ENCODE measurements at places on chromosomes 7 and 10.

- ATAC-seq, result no peak
Observed at GRCh38 chr10:51696251-51696650, 3.1 kb downstream of the CSTF2T start.

GRCh38 chr7:49563693-49564378, 209.6 kb upstream of the VWC2 start:
- ATAC-seq, result no peak

DNA sequence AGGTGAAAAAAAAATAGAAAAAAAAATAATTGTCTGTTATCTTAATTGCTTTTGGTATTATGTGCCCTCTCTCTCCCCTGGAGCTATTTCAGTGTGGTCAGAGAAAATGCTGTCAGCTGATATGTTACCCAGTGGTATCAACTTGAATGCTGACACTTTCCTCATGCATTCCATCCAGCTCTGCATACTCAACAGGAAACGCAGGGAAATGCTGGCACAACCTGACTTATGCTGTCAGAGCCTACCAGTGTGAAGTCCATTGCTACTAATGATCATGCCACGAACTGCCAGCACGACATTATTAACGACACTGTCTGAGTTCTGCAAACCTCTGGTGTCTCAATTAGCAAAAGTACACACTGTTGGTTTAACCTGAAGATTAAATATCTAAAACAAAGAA, 182.8 kb downstream of the ZWINT start:
- ATAC-seq, result no peak

DNA sequence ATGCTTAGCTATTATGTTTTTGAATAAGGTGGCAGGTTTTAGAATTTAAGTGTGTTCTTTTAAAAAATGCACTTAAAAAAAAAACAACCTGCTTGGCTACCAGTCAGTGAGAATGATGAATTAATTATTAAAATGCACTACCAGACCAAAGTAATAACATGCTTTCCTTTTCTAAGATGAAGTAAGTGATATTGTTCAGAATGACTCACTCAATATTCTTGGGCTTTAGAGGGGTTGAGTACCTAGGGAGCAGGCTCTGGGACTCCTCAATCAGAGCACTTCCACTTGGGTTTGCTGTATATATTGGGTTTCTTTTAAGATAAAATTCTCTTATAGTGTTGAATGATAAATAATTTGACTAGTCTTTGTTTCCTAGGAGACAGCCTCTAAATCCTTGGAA, 8.6 kb downstream of the STAM start:
- ATAC-seq, result peak; percentile 26

DNA sequence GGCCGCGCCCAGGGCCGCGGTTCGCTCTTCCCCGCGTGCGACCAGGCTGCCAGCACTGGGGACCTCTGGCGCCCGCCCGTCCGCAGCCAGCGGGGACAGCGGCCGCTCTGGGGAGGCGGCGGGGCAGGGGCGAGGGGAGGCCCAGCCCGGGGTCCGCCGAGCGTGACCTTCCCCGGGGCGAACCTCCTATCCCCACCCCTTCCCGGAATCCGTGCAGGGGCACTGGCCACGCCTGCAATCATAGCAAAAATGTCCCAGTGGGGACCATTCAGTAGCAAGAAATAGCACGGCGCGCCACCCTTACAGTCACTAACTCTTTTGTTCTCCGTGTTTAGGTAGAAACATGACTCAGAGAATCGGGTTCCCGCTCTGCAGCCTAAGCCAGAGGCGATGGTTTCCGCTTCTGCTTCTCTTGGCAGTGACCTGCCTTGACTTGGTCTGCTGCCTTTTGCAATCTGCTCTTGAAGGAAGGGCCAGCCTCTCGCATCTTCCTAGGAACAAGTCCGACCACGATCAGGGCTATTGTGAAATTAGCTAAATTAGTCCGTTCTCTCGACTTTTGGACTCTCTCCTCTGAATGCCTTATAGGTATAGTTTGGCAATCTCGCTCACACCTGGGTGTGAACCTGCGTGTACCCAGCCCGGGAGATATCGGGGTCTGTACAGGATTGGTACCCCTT, 79.3 kb upstream of the ACBD5 start:
- peak; percentile 85 for ATAC-seq

DNA sequence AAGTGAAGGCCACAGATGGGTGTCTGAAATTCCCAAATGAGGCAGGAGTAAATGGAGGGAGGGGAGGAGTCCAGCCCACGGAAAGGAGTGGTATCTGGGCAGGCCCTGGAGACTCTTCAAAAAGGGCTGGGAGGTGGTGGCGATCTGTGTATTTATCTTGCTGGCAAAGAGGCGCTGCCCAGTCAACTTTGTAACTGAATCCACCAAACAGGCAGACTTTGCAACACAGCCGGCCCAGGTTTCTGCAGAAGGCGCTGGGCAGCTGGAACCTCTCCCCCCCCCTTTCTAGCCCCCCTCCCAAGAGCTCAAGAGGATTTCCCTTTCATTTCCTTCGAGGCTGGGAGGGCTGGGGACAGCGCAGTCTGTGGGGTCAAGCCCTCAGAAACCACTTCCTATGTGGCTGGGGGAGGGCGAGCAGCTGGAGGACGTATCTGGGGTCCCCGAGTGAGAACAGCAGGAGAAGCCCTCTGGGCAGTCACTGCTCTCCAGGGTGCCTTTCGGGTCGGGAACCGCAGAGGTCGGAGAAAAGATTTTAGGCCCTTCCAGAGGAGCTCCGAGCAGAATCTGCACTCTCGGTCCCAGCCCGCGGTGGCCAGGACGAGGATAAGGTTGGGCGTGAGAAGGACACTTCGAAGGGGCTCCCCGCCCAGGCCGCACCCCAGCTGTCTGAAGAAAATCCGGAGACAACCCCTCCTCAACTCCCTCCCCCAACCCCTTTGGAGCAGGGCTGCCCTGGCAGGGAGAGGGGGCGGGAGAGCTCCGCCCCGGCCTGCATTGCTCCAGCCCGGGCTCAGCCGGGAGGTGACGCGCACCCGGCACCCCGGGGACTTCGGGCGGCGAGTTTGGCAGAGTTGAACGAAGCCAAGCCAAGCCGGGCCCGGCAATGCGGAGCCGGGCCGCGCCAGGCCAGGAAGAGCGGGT, 965 bp downstream of the ZCCHC24 start:
- ATAC-seq, result peak; percentile 44

GRCh38 chr7:111356941-111357340, 205.4 kb downstream of the IMMP2L start:
- no peak for ATAC-seq

- ATAC-seq, result no peak
Observed at GRCh38 chr10:58661336-58661735, 148.7 kb downstream of the BICC1 start.

DNA sequence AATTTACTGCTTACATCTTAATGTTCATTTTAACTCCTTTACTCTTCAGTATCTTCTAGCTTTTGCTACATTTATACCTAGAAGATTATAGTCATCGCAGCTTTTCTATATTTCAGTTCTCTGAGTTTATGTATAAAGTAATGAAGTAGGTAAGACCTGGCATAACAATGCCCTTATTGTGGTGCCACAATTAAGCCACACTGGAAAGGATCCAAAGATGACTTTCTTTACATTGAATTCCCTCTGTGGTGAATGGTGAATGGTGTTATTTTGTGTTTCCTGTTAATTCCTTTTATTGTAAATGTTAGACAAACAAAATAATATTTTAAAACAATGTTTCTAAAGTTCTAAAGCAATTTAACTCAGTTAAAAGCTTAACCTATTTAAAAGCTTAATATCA, 36.2 kb downstream of the SEMA3D start:
- no peak for ATAC-seq

- ATAC-seq, result no peak
Observed at GRCh38 chr10:6795541-6795940, 215.5 kb upstream of the PRKCQ start.

DNA sequence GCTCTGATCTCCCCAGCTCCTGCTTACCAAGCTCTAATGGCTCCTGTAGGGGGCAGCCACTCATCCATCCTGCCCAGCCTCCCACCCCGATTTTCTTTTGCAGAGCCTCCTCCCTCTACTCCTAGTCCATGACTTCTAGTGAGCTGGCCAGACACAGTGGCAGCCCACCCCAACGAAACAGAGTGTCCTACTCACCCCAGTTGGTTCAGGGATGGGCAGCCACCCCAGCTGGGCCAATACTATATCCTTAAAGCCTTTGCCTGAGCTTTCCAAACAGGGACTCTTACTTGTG, 77.1 kb downstream of the GRID1 start:
- ATAC-seq, result no peak

DNA sequence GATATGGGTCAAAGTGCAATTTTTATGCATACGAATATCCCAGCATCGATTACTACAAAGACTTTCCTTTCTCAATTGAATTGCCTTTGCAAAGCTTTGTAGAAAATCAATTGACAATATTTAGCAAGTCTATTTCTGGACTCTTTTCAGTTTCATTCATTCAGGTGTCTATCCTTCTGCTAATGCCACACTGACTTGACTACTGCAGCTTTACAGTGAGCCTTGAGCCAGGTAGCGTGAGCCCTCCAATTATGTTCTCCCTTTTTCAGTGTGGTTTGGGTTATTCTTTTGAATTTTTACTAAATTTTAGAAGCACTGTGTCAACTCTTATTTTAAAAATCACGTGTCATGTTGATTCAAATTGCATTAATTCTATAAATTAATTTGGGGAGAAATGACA, 19.5 kb upstream of the AKR1E2 start:
- no peak for ATAC-seq

DNA sequence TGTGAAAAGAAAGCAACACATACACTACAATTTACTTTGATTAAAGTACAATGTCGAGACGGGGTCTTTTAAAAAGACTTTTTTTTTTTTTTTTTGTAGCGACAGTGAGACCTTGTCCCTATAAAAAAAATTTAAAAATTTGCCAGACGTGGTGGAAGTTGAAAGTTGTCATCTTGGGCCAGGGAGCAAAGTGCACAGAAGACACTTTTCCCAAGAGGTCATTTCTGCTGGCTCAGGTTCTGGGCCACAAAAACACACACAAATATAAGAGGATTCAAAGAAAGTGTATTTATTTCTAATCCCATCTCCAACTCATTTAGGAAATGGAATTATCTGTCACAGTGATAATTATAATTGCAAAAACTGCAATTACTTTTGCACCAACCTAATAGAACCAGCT, 24.7 kb downstream of the SLC26A3 start:
- ATAC-seq, result no peak

GRCh38 chr10:95280637-95281036, 10.2 kb downstream of the PDLIM1 start:
- ATAC-seq, result no peak

- ATAC-seq, result no peak
Observed at GRCh38 chr7:45624392-45624760, 50.2 kb downstream of the ADCY1 start.

DNA sequence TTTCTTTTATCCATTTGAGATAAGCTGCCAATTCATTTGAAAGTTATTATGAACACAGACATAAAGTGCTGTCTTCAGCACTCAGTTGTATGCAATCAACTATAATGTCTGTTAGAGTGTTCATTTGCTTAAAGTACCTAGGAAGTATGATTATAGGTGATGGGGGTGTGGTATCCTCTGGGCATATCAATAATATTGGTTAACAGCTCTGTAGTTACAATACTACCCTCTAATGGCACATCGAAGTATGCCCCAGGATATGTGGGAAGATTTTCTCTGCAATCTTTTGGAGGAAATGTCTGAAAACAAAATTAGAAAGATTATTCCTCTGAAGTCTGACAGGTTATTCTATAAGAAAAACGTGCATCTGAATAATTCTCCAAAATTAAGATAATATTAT, 429.7 kb downstream of the ARL4A start:
- ATAC-seq, result no peak

DNA sequence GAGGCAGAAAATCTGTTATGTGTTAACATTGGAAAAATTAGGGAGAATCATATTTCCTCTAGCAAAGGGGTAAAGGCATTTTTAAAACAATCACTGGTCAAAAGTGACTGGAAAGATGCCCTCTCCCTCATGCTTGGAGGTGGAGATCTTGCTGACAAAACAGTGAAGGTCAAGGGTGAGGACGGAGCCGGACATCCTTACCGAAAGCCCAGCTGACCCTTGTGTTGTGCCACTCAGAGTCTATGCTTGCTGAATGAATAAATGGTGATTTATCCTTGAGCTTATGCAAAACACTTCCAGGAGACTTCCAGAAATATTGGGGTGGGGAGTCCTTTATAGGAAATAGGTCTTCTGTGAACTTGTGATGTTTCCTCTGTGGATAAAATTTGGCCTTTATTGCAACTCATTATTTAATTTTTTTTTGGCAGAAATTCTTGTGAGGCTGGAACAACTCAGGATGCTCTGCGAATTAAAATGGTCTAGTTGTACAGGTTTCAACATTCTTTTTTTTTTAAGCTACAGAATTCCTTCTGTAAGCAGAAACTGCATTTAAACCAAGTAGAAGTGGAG, 28.3 kb upstream of the ELMO1 start:
- ATAC-seq, result no peak

GRCh38 chr7:157700231-157701005, 363.6 kb downstream of the DNAJB6 start:
- ATAC-seq, result no peak

GRCh38 chr10:8238986-8239385, 184.5 kb downstream of the GATA3 start:
- peak; percentile 61 for ATAC-seq

- no peak for ATAC-seq
Observed at GRCh38 chr10:52539463-52539862, 225.4 kb downstream of the DKK1 start.

DNA sequence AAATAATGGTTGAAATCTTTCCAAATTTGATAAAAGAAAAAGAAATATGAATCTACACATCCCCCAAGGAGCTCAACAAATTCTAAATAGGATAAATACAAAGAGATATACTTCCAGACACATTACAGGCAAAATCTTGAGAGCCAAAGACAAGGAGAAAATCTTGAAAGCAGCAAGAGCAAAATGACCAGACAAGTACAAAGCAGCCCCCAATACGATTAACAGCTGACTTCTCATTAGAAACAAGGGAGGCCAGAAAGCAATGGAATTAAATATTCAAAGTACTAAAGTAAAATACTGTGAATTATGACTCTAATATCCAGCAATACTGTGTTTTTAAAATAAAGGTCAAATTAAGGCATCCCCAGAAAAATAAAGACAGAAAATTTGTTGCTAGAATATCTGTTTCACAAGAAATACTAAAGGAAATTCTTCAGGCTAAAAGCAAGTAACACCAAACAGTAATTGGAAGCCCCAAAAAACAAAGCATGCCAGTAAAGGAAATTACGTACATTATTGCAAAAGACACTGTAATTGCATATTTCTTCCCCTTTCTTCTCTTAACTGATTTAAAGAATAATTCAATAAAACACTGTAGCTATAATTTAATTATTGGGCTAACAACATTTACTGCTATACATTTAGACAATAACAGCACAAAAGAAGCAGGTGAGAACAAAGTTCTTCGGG, 36.4 kb downstream of the ZNF438 start:
- no peak for ATAC-seq
